NCI-H526 treated with DMSO at 0.1 percent for 48 hours (cell line): ENCODE measurements at places on chromosomes 6 and 20.

- DNase-seq: no peak
Observed at GRCh38 chr6:158457616-158458278, 102.1 kb upstream of the TMEM181 start.

GRCh38 chr6:139262519-139263300, 29.1 kb downstream of the TXLNB start:
- no peak for DNase-seq

- no peak for DNase-seq
Observed at GRCh38 chr6:68087399-68088133, 547.5 kb upstream of the ADGRB3 start.

GRCh38 chr6:137471497-137471896, 22.7 kb downstream of the OLIG3 start:
- no peak for DNase-seq

GRCh38 chr6:29496961-29497360, 9.2 kb upstream of the MAS1L start:
- DNase-seq: no peak

- no peak for DNase-seq
Observed at GRCh38 chr6:106184629-106185028, 98.5 kb downstream of the PRDM1 start.

GRCh38 chr6:92723390-92723931, 695.9 kb downstream of the EPHA7 start:
- no peak for DNase-seq

DNA sequence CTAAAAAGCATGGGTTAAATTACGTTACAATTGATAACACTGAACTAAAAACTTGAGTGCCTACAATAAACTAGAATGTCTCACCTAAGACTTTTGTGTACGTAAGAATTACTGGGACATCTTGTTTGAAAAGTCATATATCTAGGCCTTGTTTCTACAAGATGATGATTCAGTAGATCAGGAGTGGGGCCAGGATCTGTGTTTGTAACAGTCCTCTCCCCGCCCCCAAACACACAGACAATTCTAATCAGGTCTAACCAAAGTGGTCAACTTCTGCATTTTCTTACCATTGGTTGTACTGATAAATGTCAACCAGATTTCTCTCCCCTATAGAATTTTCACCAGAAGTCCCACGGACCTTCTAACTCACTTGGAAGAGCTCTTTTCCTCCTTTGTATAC, 56.9 kb downstream of the RAMACL start:
- no peak for DNase-seq

DNA sequence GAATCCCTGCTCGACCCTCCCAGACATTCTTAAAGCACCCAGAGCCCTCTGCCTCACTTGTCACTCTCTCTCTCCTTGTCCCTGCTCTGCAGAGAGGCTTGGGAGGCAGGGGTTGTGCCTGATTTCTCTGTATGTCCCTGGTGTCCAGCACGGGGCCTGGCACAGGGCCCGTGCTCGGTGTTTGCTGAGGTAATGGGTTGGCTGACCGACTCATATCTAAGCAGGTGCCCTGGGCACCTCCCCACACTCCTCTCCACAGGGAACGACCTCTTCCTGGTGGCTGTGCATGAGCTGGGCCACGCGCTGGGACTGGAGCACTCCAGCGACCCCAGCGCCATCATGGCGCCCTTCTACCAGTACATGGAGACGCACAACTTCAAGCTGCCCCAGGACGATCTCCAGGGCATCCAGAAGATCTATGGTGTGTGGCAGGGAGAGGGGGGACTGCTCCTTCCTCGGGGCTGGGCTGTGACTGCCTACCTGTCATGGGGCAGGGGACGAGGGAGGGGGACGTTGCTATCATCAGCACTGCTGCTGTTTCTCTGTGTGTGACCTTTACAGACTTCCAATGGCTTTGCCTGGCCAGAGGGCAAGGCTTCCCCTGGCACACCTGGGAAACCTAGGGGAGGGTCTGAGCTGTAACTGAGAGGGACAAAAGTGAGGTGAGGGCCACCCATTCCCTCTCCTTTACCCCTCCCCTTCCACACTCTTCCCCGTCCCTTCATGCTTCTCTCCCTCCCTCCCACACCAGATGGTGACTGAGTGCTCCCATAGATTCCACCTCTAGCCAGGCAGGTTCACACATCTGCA, 14.2 kb downstream of the MMP24OS start:
- no peak for DNase-seq

DNA sequence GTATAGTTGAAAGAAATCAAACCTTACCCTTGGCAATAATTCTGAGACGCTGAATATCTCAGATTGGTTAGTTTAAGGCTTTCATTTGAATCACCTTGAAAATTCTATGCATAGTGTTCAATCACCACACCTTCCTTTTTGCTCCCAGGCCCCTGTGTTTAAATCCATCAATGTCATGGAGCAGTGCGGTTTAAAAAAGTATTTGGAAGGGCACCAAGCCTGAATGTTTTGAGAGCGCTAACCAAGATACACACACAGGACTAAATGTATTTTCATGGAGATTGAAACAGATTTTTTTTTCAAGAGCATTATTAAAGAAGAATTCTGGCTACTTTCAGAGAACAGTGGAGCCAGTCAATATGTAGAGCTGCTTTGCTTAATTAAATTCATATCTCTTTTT, 195.7 kb downstream of the CENPW start:
- DNase-seq: no peak

DNA sequence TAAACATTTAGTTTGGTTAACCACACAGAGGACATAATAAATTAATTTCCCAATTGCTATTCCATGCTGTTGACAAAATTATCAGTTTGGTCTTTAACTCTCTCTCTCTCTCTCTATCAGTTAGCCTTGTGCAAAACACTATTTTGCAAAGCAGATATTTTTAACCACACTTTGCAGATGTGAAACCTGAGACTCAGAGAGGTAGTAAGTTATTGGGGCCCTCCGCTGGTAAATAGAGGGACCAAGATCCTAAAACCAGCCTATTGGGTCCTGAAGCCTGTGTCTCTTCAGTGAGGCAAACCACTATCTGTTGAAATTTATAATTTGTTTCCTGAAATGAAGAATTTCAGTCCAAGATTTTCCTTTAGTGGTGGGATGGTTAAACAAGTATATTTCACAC, 231.0 kb downstream of the SOD2 start:
- DNase-seq: no peak

DNA sequence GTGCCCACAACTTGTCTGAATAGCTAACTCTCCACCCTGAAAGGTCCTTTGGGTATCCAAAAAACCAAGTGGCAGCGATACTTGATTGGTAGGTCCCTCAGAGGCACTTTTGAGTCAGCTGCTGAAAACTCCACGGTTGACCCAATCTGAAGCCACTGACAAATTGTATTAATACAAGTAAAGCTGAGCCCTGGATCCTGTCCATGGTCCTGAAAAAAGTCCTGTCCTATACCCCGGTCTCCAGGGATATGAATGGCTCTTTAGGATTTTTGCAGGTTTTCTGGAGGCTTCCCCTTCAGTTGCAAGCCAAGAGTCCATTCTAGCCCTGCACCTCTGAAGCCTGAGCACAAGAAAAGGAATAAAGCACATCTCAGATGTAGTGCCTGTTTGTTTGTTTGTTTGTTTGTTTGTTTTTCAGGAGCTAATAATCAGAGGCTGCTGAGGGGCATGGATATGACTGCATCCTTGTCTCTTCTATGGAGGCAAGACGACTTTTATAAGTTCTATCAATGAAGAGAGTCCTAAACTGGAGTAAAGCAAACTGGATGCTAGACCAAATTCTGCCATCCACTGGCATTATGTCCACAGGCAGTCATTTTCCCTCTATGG, 1.7 kb upstream of the SLC12A5 start:
- no peak for DNase-seq

DNA sequence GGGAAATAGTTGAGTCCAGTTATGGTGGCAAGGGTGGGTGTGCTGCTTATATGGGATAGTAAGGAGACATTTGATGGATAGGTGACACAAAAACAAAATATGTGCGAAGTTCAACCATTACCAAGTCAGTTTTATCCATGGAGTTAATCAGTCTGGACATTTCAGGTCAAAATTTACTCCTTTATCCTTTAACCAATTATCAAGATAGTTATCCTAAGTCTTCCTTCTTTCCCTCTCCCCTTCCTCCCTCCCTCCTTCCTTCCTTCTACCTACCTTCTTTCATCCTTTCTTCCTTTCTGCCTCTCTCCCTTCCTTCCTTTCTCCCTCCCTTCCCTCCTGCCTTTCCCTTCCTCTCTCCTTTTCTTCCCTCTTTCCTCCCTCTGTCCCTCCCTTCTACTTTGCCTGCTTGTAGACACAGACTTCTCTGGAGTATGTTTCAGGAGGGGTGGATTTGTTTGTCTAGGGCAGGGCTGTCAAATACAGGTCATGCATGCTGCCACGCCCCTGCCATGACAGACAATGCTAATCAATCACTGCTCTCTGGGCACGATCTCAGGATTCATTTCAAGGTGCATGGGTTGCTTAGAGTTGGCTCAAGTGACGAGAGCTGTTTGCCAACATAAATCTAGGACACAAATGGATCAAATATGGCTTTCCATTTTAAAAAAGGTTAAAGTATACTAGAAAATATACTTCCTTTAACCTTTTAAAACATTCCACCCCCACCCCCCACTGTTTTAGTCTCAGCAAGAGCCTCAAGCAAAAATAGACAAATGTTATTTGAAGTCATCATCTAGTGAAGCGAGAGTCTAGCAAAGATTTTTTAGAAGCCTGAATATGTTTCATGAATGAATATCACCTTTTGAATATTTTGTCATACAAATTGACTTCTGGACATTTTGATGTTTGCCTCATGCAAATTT, 281.6 kb upstream of the CITED2 start:
- peak; percentile 90 for DNase-seq

DNA sequence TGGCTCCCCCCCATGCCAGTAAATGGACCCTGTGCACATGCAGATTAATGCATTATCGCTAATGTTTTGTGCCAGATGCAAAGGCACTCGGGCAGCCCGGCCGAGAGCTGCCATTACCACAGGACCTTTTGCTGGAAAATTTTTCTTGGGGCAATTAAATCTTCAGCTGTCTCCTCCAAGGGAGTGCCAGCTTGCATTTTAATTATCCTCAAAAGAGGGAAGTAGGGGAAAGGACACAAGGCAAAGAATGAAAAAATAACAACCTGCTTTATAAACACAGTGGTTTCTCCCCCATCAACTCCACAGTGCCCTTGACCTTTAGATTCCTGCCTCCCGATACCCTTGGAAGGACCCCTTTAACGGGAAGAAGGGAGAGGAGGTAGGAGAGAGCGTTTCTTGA, 48.2 kb downstream of the PDYN start:
- DNase-seq: no peak

DNA sequence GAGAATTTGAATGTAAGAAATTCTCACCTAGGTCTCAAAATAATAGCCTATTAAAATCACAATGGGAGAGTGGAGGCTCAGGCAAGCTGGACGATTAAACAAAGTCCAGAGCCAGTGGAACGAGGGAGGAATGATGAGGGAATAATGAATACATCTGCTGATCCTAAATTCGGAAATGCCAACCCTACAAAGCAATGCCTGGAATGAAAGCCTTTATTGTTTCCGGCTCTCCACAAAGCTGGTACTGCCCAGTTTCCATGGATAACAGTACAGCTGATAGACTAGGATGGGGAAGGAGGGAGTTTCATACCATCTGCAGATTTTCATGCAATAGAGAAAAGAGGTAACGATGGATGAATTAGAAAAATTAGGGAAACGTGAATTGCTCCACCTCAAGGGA, 356.1 kb downstream of the CBLN4 start:
- DNase-seq: no peak

DNA sequence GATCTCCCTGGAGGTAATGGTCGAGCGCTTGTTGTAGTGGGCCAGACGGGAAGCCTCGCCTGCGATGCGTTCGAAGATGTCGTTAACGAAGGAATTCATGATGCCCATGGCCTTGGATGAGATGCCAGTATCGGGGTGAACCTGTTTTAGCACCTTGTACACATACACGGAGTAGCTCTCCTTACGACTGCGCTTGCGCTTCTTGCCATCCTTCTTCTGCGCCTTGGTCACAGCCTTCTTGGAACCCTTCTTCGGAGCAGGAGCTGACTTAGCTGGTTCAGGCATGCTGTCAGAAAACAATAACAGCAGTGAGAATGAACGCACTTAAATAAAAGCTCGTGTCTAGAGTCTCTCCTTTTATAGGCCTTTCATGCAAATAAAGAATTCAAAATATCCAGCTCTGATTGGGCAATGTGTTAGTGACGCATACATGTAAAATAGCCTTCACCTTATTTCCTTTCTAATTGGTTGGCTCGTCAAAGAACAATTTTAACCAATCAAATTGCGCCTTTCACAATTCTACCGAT, 129.2 kb downstream of the HFE start:
- DNase-seq: peak; percentile 98

- DNase-seq: no peak
Observed at GRCh38 chr20:7938058-7938457, 2.2 kb downstream of the HAO1 start.

DNA sequence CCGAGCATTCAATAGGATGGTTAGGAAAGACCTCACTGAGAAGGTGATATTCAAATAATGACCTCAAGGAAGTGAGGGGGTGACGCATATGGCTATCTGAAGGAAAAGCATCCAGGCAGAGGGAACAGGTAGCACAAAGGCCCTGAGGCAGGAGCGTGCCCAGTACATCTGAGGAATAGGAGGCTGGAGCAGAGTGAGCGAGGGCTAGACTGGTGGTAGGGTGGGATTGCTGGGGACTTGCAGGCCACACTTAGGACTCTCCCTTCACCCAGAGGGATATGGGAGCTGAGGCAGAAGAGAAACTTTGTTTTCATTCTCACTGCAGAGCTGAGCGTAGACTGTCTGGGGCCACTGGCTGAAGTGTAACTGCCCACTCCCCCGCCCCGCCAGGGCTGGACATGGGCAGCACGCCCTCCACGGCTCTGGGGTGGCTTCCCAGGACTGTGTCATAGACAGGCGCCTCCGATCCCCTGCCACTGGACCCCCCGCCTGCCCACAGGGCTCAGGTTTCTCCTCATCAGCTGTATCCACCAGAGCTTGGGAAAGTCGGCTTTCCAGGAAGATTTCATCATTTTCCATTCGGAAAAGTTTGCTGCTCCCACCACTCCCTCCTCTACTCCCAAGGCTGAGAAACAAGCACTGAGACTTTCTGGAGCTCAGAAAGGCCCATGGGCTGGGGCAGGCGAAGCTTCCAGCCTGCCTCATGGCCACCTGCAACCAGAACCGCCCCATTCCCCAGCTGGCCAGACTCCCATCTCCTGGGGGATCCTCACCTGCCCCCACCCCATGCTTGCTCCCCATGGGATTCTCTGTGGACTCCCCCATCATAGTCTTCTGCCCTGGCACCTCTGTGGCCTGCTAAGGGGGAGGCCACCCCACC, 142.6 kb downstream of the MRPL14 start:
- DNase-seq: no peak
